ENCODE measurements at places on chromosomes 6 and 20. TPM values are rescaled to one million over a fixed set of nuclear protein-coding genes. Genes with fewer than 3 reads are reported as not detected.

PSORS1C1 gene
- not detected for total RNA-seq

C6orf141 gene
- 1.2 TPM for total RNA-seq

SALL4 gene
- total RNA-seq = 0.16 TPM

OR2J3 gene
- not detected for total RNA-seq

- no peak for DNase-seq
These were observed 135.8 kb upstream of the FOXA2 start for GRCh38 chr20:22720206-22720605.

DNA sequence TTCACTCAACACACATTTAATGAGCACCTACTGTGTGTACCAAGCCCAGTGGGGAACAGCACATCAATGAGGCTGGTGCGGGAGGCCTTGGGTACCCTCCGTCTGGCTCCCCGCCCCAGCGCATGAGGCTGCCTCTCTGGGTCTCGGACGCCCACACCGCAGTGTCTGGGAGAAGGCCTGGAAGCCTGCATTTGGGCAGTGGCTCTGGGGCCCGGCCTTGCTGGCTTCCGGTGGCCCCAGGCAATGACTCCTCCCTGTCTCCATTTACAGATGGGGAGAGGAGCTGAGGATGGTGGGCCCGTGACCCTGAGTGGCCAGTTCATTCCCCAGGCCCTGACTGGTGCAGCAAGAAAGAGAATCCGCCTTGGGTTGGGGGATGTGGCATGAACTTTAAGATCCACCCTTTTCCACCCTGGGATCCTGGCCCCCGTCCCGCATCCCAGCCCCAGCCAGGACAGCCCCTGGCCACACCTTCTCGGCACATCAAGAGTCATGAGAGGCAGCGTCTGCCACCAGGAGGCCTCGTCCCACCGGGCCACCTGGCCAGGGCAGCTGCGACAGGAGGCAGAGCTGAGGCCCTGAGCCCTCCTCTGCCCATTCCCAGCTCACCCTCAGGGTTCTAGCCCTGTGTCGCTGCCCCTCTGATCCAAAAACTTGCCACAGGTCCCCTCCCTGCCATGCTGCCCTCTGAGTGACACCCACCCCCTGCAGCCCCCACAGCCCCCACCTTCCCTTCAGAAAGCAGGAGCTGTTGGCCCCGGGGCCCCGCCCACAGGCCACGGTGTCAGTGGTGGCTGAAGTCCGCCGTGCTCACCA lies 17.5 kb upstream of the MRGBP start:
- DNase-seq = no peak

DNA sequence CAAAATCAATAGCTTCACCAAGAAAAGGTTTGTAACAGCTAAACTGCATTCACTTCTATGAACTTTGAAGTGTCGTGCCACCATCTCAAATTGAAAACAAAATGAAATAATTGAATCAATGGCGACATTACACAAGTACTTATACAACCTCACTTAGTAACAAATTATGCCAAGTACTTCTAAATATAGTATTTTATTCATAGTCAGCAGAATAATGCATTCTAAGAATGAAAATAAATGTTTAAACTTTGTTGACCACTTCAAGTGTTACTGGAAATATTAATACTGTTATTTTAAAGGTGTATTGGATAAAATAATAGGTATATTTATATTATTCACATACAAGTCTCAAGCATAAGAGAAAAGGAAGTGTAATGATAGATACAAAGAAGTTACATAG lies 280.1 kb upstream of the HTR1E start:
- no peak for DNase-seq

GRCh38 chr6:81731814-81732213 lies 20.7 kb downstream of the TENT5A start:
- DNase-seq = no peak

DNA sequence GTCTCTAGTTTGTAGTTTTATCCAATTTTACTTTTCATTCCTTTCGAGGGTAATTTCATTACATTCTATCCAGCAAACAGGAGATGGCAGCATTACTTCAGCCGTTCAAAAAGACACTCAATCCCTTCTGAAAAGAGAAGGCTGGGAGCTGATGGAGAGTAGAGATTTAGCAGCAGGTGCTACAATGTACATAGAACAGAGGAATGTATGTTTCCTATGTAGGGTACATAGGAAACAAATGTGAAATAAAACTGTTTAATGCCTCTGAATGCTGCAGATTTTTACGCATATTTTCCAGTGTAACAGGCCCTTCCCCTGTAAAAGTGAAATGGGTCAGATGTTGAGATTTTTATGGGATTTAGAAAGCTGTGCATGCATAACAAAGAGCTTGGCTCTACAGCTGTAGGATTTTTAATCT lies 16.0 kb downstream of the RPS12 start:
- DNase-seq = no peak

DNA sequence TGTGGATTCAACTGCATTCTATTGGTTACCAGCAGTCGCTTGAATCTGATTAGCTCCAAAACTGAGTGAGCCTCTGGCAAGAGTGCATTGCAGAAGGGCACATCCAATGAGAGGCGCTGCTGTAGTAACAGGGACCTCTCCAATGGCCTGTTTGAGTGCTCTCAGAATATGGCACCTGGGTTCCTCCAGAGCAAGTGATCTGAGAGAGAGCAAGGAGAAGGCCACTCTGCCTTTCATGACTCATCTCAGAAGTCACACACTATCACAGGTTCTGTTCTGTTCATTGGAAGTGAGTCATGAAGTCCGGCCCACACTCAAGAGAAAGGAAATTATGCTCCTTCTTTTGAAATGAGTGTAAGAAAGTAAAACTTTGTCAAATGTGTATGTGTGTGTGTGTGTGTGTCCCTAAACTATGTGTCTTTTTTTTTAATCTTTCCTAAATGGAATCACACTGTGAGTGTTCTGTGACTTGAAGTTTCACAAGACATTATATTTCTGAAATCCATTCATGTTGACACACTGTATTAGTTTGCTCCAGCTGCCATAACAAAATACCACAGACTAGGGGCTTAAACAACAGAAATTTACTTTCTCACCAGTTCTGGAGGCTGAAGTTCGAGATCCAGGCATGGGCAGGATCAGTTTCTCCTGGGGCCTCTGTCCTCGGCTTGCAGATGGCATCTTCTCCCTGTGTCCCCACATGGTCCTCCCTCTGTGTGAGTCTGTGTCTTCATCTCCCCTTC lies 138.3 kb upstream of the CDYL start:
- DNase-seq = no peak
